GM10248 (cell line): ENCODE measurements at places on chromosomes 11 and 22.
A peak's percentile ranks its signal among the peaks of the same experiment; 100 is the strongest.

GRCh38 chr11:114195981-114196731, 100.0 kb upstream of the NNMT start:
- no peak for DNase-seq

GRCh38 chr22:22684580-22685561, 40.5 kb downstream of the GGTLC2 start:
- peak; percentile 67 for DNase-seq

- no peak for DNase-seq
These were observed 155.7 kb downstream of the NAV2 start for GRCh38 chr11:19868281-19868821.

GRCh38 chr11:46906609-46907041, 11.7 kb downstream of the LRP4 start:
- no peak for DNase-seq

DNA sequence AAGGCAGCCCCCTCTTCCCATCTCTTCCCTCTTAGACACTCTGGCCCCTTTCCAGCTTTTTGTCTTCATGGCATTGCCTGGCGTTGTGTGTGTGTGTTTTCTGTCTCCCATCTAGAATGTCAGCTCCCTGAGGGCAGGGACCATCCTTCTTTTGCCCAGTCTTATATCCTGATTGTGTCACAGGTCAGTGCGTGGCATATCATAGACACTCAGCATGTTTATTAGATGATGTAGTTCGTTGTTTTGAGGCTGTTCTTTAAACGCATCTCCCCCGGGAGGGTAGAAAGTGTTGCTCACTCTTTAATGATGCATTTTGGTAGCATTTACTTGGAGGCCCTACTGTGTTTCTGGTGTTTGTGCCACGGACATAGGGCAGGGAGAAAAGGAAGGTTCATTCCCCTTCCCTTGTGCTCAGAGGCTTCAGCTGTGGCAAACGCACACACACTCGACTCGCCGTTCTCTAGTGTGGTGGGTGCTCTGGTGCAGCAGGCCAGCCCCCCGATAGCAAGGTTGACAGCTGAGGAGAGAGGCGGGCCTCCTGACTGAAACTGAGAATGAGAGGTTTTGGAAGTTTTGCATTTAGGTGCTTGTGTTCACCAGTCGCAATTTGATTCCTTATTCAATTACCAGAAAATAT, 60.2 kb downstream of the TNRC6B start:
- peak; percentile 38 for DNase-seq

DNA sequence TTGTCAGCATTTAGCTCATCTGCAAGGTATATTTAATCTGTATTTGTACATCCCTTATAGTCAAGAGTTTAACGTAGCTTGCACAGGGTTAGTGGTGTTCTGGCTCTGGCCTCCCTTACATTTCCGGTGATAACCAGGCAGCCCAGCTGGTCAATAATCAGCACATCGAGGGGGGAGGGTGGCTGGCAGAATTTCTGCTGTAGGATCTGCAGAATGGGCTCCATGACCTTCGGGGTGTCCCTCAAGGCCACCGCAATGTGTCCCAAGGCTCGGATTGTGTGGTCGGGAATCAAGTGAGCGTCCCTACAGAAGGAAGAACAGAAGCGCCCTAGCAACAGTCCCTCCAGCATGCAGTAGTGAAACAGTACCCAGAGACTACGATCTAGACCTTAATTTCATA, 25.1 kb downstream of the SERPIND1 start:
- no peak for DNase-seq

GRCh38 chr22:22759371-22759770, 115.0 kb downstream of the GGTLC2 start:
- no peak for DNase-seq

- no peak for DNase-seq
These were observed 2.2 kb upstream of the MOV10L1 start for GRCh38 chr22:50087646-50088045.

DNA sequence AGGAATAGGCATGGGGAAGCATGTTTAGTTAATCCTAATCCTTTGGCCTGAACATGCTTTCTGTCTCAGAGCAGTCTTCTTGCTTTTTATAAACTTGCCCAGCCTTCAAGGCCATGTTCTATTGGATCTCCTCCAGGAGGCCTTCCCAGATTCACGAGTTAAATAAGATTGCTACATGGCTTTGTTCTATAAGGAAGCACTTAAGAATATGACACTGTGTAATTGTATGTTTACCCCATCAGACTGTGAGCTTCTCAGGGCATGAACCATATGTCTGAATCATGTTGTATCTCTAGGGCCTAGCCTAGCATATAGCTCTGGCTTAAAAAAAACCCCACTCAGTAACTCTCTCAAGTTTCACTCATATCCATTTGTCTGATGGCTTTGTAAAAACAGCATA, 26.4 kb upstream of the UCP3 start:
- no peak for DNase-seq

DNA sequence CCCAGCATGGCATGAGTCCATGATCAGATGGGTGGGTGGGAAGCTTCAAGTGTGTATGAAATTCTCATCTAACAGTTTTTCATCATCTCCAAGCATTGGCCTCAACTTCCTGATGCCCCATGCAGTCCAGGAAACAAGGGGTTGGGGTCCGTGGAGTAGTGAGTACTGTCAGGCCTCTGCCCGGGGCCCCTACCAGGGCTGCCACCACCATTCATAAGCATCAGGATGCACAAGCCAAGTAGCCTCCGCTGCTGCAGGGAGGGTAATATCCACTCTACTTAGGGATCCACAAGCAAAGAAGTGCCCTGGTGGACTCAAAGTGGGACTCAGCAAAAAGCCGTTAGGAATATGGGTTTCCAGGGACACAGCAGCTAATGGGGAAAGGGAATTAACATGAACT, 49.3 kb downstream of the KCNC1 start:
- no peak for DNase-seq

DNA sequence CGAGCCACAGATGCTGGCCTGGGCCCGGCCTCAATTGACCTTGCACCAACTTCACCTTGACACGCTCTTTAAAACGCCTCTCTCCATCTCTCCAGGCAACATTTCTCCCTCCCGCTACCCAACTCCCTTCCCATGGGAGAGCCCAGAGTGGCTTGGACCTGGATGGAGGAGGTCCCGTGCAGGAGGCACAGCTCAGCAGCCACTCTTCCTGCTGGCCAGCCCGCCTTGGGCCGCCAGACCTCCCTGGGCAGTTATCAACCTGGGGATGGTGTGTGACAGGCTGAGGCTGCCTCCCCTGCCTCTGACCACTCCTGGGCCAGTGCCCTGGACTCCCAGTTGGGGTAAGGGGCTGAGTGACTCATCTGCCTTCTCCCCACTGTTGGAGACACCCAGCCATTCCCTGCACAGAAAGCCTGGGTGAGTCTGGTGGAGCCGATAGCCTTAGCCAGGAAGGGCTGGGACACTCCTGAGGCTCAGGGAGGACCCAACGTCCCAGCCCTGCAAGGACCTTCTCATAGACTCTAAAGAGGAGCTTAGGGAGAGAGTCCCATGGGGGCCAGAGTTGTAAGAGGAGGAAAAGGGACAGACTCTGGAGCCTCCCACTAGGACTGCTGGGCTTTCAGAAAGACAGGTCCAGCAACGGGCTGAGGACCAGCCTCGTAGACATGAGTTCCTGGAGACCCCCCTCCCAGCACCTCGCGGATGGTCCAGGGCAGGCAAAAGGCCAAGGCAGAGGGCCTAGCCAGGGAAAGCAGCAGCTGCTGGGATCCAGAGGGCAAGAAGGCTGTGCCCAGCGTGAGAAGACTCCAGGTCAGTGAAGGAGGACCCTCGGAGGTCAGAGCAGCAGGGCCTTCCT, 131.7 kb downstream of the CEP164 start:
- DNase-seq, result no peak

GRCh38 chr22:38819387-38819940, 24.4 kb downstream of the NPTXR start:
- DNase-seq, result no peak

DNA sequence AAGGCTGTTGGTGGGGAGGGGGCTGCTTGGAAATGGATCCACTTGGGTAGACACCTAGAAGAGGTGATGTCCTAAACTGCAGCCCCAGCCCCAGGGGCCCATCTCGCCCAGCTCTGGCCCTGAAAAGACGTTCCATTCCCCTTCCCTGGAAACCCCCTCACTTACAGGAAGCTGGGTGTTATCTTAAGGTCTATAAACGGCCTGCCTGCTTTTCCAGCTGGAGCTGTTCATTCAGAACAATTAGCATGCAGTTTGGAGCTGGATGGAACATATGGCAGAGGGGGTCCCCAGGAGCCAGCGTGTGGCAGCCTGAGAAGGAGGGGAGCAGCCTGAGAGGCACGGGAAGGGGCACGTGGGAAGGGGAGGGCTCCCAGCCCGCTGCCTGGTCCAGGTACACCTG, 139.6 kb downstream of the PKNOX2 start:
- no peak for DNase-seq

DNA sequence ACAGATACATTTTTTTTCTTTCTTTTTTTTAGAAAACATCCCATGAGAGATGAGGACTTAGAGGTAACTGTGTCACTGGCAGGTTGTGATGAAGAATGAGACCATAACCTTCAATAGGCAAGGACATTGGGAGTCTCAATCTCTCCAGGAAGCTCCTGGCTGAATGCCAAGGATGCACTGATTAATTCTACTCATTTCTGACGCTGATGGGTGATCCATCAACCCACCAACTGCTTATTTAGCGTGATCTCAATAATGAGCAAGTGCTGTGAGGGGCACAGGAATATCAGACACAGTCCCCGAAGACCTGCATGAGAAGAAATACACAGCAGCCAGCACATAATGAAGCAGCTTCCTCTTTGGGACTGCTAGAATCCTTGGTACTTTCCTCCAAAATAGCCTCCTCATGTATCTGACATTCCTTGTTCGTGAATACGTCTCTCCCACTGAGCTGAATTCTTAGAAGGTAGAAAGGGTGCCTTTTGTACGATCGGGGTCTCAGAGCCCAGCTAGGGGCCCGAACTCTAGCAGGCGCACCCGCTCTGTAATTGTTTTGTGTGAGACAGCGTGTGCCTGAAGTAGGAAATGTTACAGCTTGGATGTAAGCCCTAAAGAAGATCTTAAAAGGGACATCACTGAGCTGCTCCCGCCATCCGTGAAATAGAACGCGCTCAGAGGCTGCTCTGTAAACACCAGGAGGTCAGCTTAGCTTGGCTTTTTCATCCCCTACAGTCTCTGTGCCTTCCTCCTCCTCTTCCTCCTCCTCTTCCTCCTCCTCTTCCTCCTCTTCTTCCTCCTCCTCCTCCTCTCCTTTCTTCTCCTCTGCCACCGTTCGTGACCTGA, 7.2 kb downstream of the CLMP start:
- DNase-seq, result no peak

- DNase-seq, result peak; percentile 76
These were observed 1.7 kb upstream of the CHRM1 start for GRCh38 chr11:62922653-62923431.
